ENCODE measurements at places on chromosomes 6 and 20. TPM values are rescaled to one million over a fixed set of nuclear protein-coding genes. Genes with fewer than 3 reads are reported as not detected.

The GLYATL3 gene
- total RNA-seq, result not detected

The GSTA1 gene
- total RNA-seq, result not detected

The CST2 gene
- 1.2 TPM for total RNA-seq

The C6orf52 gene
- not detected for total RNA-seq

The GPX5 gene
- not detected for total RNA-seq

The KCNK15 gene
- total RNA-seq, result 4.5 TPM

The TMX4 gene
- total RNA-seq, result 51.8 TPM

The SLC17A1 gene
- total RNA-seq, result not detected

The BMP5 gene
- 0.10 TPM for total RNA-seq

The CAGE1 gene
- total RNA-seq, result not detected

The CCDC170 gene
- 1.3 TPM for total RNA-seq

The ZSCAN12 gene
- total RNA-seq, result 5.0 TPM

The CNKSR3 gene
- 14.3 TPM for total RNA-seq

The LTV1 gene
- 16.8 TPM for total RNA-seq

The MRAP2 gene
- 3.7 TPM for total RNA-seq

The TRAPPC3L gene
- total RNA-seq, result 0.33 TPM

The KHDC1L gene
- not detected for total RNA-seq

The NEDD9 gene
- 105 TPM for total RNA-seq
